Activated T-helper 2 cell treated with anti-CD3 and anti-CD28 coated beads, Interferon-gamma antibody, Interleukin-2, Interleukin-4, amounts not matched to agents 10 μg/mL and 5 μg/mL and 100 μg/mL, durations not matched to agents 14 hours and 24 hours and 36 hours (primary cell): ENCODE measurements at places on chromosomes 1 and 21. TPM values are rescaled to one million over a fixed set of nuclear protein-coding genes. Genes with fewer than 3 reads are reported as not detected.

PTAFR gene
- total RNA-seq = 0.11 and 0.21 TPM in 2 replicates

DDAH1 gene
- 0.07 TPM in 1 of 2 replicates, not detected in the other for total RNA-seq

CFHR4 gene
- total RNA-seq = not detected in 2 replicates

LRRC52 gene
- total RNA-seq = not detected in 2 replicates

LCE3E gene
- total RNA-seq = not detected in 2 replicates

VTCN1 gene
- not detected in 2 replicates for total RNA-seq

NPHS2 gene
- total RNA-seq = not detected in 2 replicates

GRCh38 chr1:92201973-92202372 is 15.7 kb upstream of the C1orf146 start:
- H3K27ac ChIP-seq = peak overlapping the region; percentile 80
- H3K27me3 ChIP-seq = no peaks in the 10 kb centered on the region
- DNase-seq = no peak
- H3K36me3 ChIP-seq = peaks cover 24% of the 10 kb centered on the region
- peaks cover 34% of the 10 kb centered on the region for H3K4me1 ChIP-seq
- no peak overlapping the region for H3K4me3 ChIP-seq

AHCTF1 gene
- total RNA-seq = 47.2 and 47.7 TPM in 2 replicates

- H3K36me3 ChIP-seq = no peaks in the 10 kb centered on the region
- H3K4me1 ChIP-seq = no peaks in the 10 kb centered on the region
- no peak overlapping the region for H3K4me3 ChIP-seq
- H3K27ac ChIP-seq = no peak overlapping the region
These were observed 6.7 kb downstream of the CRP start for GRCh38 chr1:159707472-159708260.

- no peak overlapping the region for H3K27ac ChIP-seq
- no peaks in the 10 kb centered on the region for H3K27me3 ChIP-seq
- no peaks in the 10 kb centered on the region for H3K36me3 ChIP-seq
- H3K4me1 ChIP-seq = peaks cover 19% of the 10 kb centered on the region
- no peak for DNase-seq
These were observed 79.6 kb downstream of the UCHL5 start for GRCh38 chr1:192979542-192979941.

- DNase-seq = no peak
- H3K36me3 ChIP-seq = no peaks in the 10 kb centered on the region
- peaks cover 7% of the 10 kb centered on the region for H3K4me1 ChIP-seq
- peaks cover 16% of the 10 kb centered on the region for H3K27me3 ChIP-seq
- H3K27ac ChIP-seq = no peak overlapping the region
These were observed 6.6 kb upstream of the C2CD2 start for GRCh38 chr21:41960386-41960785.

GRCh38 chr1:9239622-9240401 is 5.2 kb downstream of the H6PD start:
- H3K4me1 ChIP-seq = peaks cover 67% of the 10 kb centered on the region
- H3K27ac ChIP-seq = peak overlapping the region; percentile 91
- peaks cover 41% of the 10 kb centered on the region for H3K36me3 ChIP-seq
- peak; percentile 64 for DNase-seq

DNA sequence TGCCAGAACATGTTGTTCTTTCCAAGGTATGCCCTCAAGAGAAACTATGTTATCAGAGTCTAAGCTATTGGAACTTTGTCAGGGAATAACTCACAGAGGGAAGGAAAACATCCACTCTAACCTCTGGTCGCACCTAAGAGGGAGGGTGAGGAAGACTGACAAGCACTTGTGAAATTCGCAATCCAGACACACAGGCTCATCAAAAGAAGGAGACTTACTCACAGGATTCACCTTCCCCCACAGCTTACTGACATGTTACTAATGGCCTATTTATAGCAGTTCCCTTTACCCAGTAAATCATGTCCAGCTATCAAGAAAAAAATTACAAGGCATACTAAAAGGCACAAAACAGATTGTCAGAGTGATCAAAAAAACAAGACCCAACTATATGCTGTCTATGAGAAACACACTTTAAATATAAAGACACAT is 36.9 kb downstream of the WDR64 start:
- DNase-seq = no peak
- H3K4me1 ChIP-seq = no peaks in the 10 kb centered on the region
- H3K4me3 ChIP-seq = no peak overlapping the region
- no peaks in the 10 kb centered on the region for H3K36me3 ChIP-seq

ELF3 gene
- total RNA-seq = 0.62 and 0.97 TPM in 2 replicates

DNA sequence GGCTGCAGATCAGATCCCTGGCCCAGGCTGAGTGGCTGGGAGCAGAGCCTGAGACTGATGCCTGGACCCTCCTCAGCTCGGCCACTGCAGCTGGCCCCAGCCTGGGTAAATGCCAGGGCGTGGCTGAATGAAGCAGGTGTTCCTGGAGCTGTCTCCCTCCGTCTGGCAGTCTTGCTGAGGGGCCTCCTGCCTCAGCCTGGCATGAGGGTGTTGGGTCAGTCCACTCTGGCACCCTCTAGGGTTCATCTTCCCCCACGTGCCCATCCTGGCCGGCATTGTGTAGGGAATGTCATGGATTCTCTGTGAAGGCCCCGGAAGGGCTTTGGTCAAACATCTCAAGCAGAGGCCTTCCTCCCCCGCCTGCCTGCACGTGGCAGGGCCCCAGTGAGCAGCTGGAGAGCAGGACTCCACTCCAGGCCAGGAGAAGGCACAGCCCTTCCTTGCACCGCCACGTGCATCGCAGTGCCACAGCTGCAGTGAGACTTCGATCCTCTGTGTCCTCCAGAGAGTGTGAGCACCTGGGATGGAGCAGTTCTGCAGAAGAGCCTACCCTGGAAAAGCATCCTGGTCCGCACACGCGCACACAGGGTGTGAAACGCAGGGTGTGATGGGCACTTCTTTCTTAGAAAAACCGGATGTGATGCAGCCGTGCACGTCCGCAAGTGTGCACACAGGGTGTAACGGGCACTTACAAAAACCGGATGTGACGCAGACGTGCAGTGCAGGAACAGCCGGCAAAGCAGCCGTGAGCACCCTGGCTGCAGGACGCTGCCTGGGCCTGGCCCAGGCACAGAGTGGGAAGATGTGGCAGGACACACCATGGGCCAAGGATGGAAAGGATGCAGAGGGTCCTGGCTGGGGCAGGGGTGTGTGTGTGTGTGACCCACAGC is 4.6 kb upstream of the KRTAP10-4 start:
- no peak overlapping the region for H3K27ac ChIP-seq
- peaks cover 2% of the 10 kb centered on the region for H3K27me3 ChIP-seq
- H3K36me3 ChIP-seq = no peaks in the 10 kb centered on the region
- no peak for DNase-seq

GRCh38 chr1:106937104-106937503 is 119.4 kb upstream of the PRMT6 start:
- no peaks in the 10 kb centered on the region for H3K36me3 ChIP-seq
- no peaks in the 10 kb centered on the region for H3K27me3 ChIP-seq
- H3K27ac ChIP-seq = no peak overlapping the region
- no peak for DNase-seq

ESRRG gene
- not detected in 2 replicates for total RNA-seq

DNA sequence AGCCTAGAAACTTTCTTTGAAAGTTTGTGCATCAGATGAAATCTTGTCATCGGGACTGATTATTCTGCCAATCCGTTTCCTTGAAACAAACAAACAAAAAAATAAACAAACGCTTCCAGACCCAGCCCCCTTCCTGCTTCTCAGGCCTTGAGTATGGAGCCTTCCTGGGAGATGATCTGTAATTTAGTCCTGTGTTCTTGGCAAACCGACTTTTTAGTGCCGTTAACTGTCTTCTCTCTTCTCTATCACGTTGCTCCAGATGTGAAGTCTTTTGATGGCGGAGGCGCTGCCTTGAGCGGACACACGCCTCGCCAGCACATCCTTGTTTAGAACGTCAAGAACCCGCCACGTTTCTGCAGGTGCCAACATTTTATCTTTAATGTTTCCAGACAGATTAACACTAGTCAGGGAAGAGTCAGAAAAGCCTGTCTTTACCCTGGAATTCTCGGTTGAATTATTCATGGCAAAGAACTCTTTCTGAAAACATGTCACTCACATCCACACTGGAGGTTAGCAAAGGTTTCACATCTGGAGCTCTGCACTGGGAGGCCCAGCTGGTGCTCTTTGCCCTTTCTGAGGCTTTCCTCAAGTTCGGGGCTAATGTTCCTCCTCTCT is 265.7 kb upstream of the C1orf174 start:
- H3K4me1 ChIP-seq = no peaks in the 10 kb centered on the region
- H3K27me3 ChIP-seq = no peaks in the 10 kb centered on the region
- H3K27ac ChIP-seq = no peak overlapping the region
- DNase-seq = no peak

GRCh38 chr1:228385232-228385631 is 21.4 kb downstream of the TRIM11 start:
- no peaks in the 10 kb centered on the region for H3K36me3 ChIP-seq
- no peak overlapping the region for H3K27ac ChIP-seq
- no peaks in the 10 kb centered on the region for H3K4me1 ChIP-seq
- DNase-seq = no peak

DNA sequence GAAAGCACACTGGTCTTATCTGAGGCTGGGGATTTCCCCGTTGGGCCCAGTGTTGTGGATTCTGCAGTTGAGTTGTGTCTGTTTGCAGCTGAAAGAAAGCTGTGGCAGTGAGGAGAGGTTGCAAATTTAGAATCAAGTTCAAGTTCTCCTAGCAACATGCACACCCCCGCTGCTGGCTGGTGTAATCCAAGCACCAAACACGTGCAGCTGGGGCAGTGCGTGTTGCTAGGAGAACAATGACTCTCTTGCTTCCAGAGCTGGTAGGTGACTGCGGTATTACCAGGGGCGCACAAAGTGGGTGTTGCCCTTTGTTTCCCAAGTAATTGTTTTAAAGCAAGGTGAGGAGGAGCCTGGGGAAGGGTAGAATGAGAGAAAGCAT is 91.5 kb downstream of the IER5 start:
- H3K27me3 ChIP-seq = peaks cover 27% of the 10 kb centered on the region
- H3K4me1 ChIP-seq = peaks cover 9% of the 10 kb centered on the region
- no peaks in the 10 kb centered on the region for H3K36me3 ChIP-seq
- H3K27ac ChIP-seq = peak overlapping the region; percentile 6
- H3K4me3 ChIP-seq = no peak overlapping the region
- no peak for DNase-seq

DNA sequence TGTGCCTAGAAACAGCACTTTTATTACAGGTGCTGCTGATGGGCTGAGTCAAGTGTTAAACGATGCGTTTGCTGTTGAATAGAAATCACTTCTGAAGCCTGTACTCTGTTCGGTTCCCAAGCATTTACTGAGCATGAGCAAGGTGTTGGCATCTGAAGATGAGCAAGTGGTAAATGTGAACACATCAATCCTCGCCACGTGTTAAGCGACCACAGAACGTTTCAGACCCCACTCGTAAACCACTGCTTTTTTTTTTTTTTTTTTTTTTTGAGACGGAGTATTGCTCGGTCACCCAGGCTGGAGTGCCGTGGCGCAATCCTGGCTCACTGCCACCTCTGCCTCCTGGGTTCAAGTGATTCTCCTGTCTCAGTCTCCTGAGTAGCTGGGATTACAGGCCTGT is 241.2 kb downstream of the SETD4 start:
- no peak for DNase-seq
- no peaks in the 10 kb centered on the region for H3K36me3 ChIP-seq
- no peaks in the 10 kb centered on the region for H3K4me1 ChIP-seq
- no peak overlapping the region for H3K4me3 ChIP-seq
- peaks cover 8% of the 10 kb centered on the region for H3K27me3 ChIP-seq
- H3K27ac ChIP-seq = no peak overlapping the region

GRCh38 chr21:33380483-33380998 is 22.7 kb upstream of the IFNGR2 start:
- peak overlapping the region; percentile 11 for H3K4me3 ChIP-seq
- peaks cover 12% of the 10 kb centered on the region for H3K27me3 ChIP-seq
- peaks cover 53% of the 10 kb centered on the region for H3K4me1 ChIP-seq
- DNase-seq = peak; percentile 71

TSSK3 gene
- 1.1 TPM in 2 replicates for total RNA-seq

FHAD1 gene
- total RNA-seq = not detected in 2 replicates

GRCh38 chr21:25862596-25862995 is 127.8 kb downstream of the GABPA start:
- no peaks in the 10 kb centered on the region for H3K36me3 ChIP-seq
- H3K27me3 ChIP-seq = peaks cover 20% of the 10 kb centered on the region
- peaks cover 8% of the 10 kb centered on the region for H3K4me1 ChIP-seq
- no peak for DNase-seq
- H3K4me3 ChIP-seq = no peak overlapping the region

GRCh38 chr1:117566556-117566955 is 39.3 kb upstream of the TENT5C start:
- peaks cover 16% of the 10 kb centered on the region for H3K27me3 ChIP-seq
- H3K4me1 ChIP-seq = peaks cover 8% of the 10 kb centered on the region
- no peak overlapping the region for H3K27ac ChIP-seq
- DNase-seq = no peak
- no peaks in the 10 kb centered on the region for H3K36me3 ChIP-seq
- H3K4me3 ChIP-seq = no peak overlapping the region

DNA sequence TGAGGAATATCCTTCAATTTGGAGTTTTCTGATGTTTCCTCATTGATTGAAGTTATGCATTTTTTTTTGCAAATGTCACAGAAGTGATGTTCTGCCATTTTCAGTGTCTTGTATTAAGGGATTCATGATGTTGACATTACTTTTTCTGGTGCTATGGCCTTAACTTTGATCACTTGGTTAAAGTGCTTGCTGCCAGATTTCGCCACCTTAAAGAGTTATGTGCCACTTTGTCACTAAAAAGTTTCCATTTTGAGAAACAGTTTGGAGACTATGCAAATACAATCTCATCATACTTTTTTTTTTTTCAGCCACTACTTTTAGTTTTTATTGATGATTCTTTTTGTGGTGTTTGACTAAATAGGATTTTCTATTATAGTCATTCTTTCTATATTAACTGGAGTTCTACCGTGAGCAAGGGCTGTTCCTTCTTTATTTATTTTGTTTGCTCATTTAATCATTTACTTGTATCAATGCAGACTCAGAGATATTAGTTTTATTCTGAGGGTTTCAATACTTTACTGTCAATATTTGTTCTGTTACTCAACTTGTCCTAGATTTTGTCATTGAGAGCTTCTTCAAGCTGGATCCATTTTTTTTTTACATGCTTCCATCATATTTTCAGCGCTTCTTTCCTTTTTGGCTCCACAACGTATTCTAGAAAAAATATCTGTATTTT is 3.2 kb downstream of the GBP7 start:
- no peak for DNase-seq
- H3K36me3 ChIP-seq = peaks cover 11% of the 10 kb centered on the region
- H3K4me3 ChIP-seq = no peak overlapping the region
- no peak overlapping the region for H3K27ac ChIP-seq
- H3K4me1 ChIP-seq = peaks cover 15% of the 10 kb centered on the region
- H3K27me3 ChIP-seq = no peaks in the 10 kb centered on the region

CRYBG2 gene
- total RNA-seq = 0.32 and 0.98 TPM in 2 replicates

- H3K4me1 ChIP-seq = peaks cover 9% of the 10 kb centered on the region
- no peaks in the 10 kb centered on the region for H3K36me3 ChIP-seq
- H3K4me3 ChIP-seq = no peak overlapping the region
- no peak for DNase-seq
- no peaks in the 10 kb centered on the region for H3K27me3 ChIP-seq
- H3K27ac ChIP-seq = no peak overlapping the region
These were observed 139.0 kb downstream of the DPYD start for GRCh38 chr1:97781762-97782337.

DNASE2B gene
- not detected in 2 replicates for total RNA-seq

KIF1B gene
- 21.9 and 23.8 TPM in 2 replicates for total RNA-seq

- H3K4me3 ChIP-seq = no peak overlapping the region
- peaks cover 3% of the 10 kb centered on the region for H3K4me1 ChIP-seq
- no peak overlapping the region for H3K27ac ChIP-seq
- H3K36me3 ChIP-seq = peaks cover 81% of the 10 kb centered on the region
These were observed 109.8 kb downstream of the JAK1 start for GRCh38 chr1:64856553-64856952.
